ENCODE measurements at places on chromosomes 11 and 22. TPM values are rescaled to one million over a fixed set of nuclear protein-coding genes. Genes with fewer than 3 reads are reported as not detected.

GRCh38 chr11:72864702-72865655, 50.8 kb downstream of the ATG16L2 start:
- no peak for DNase-seq

GRCh38 chr11:33539751-33540150, 160.9 kb downstream of the C11orf91 start:
- DNase-seq, result no peak

- no peak for DNase-seq
Observed at GRCh38 chr11:123318623-123319022, 111.4 kb upstream of the GRAMD1B start.

Gene INPP5J
- total RNA-seq, result 8.9 TPM

- no peak for DNase-seq
Observed at GRCh38 chr11:65780770-65781151, at the start of gene AP5B1. TSS of gene AP5B1 (minus strand) at chr11:65780976. CDS start at chr11:65780591, 385 bp downstream.

Gene CSF2RB
- 0.10 TPM for total RNA-seq

- no peak for DNase-seq
Observed at GRCh38 chr22:49685116-49685515, 142.6 kb downstream of the BRD1 start.

Data from HCT116 (cell line).